AG20443 (cell line): ENCODE measurements at places on chromosomes 2 and 18.

DNA sequence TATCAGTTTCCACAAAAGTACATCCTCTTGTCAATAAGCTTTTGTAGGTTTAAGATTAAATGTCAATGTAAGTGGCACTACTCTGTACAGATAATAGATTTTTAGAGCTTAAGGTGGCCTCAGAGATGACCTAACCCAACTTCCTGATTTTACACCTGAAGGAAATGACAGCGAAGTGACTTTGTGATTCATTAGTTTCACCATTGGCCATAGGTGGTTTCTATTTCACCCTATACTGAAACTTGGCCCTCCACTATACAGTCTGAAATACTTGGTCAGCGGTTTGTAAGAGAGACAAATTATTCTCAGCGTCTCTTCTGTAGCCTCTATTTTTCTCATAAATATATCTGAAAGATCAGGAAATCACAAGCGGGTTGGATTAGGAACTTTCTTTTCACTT lies 330.4 kb upstream of the FAM98A start:
- no peak for DNase-seq

- DNase-seq: peak; percentile 20
Measured at GRCh38 chr2:33091541-33092123, 144.9 kb downstream of the LTBP1 start.

- DNase-seq: peak; percentile 58
Measured at GRCh38 chr2:157696036-157696435, 67.4 kb upstream of the ACVR1C start.

GRCh38 chr2:168566974-168567665 lies 111.0 kb downstream of the CERS6 start:
- DNase-seq: no peak

GRCh38 chr2:17706845-17707244 lies 46.8 kb downstream of the SMC6 start:
- no peak for DNase-seq
